Activated CD4-positive, CD25-positive, alpha-beta regulatory T cell treated with anti-CD3 and anti-CD28 coated beads, Interleukin-2, amount 50 U/mL, for 72 hours (primary cell): ENCODE measurements at places on chromosomes 4 and X.

- no peak for DNase-seq
These were observed 263.8 kb downstream of the NKX6-1 start for GRCh38 chr4:84235126-84235944.

- DNase-seq, result no peak
These were observed 208.4 kb upstream of the TRAM1L1 start for GRCh38 chr4:117293784-117294183.

- DNase-seq, result no peak
These were observed 28.3 kb upstream of the UXT start for GRCh38 chrX:47687263-47687662.

DNA sequence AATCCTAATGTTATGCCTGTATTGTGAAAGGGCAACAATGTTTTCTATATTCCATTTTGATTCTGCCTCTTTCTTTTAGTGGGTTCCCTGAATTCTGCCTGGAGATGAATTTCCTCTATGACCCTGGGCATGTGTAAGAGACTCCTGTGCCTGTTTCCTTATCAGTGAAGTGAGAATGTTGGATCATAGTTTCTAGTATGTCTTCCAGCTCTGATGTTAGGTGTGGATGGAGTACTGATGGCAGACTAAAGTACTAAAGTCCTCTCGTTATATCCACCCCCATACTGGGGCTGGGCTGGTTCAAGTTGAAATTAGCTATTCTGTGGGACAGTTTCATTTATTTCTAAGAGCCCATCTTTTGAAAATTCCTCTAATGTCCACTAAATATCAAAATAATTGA, 29.6 kb downstream of the PLAC1 start:
- DNase-seq, result no peak

GRCh38 chr4:26418107-26418506, 72.2 kb downstream of the CCKAR start:
- no peak for DNase-seq

- no peak for DNase-seq
These were observed 55.4 kb downstream of the C4orf51 start for GRCh38 chr4:145735347-145735675.

GRCh38 chrX:38165023-38165422, 55.6 kb downstream of the SRPX start:
- no peak for DNase-seq

DNA sequence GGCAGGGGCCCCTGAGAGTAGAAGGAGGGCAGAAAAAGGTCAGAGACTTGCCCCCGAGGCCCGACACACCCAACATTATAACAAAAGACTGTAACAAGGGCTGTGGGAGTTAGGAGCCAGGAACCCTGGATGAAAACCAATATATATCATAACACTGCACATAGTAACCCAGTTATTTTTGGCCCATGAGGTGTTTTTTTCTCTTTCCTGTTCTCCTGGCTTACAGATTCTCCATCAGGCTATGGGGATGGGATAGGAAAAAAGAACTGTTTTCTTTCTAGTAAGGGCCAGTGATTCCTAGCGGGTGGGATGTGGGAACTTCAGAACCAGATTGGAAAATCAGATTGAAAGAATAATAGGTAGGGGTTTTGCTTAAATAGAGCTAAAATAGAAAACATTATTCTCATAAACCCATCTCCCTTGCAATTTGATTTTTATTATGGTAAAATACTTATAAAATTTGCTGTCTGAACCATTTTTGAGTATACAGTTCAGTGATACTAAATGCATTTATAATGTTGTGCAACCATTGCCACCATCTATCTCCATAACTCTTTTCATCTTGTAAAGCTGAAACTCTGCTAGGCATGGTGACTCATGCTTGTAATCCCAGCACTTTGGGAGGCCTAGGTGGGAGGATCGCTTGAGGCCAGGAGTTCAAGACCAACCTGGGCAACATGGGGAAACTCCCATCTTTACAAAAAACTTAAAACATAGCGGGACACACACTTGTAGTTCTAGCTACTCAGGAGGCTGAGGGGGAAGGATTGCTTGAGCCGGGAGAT, 33.5 kb downstream of the SNX25 start:
- no peak for DNase-seq

GRCh38 chr4:4555916-4556315, 14.1 kb upstream of the STX18 start:
- no peak for DNase-seq

DNA sequence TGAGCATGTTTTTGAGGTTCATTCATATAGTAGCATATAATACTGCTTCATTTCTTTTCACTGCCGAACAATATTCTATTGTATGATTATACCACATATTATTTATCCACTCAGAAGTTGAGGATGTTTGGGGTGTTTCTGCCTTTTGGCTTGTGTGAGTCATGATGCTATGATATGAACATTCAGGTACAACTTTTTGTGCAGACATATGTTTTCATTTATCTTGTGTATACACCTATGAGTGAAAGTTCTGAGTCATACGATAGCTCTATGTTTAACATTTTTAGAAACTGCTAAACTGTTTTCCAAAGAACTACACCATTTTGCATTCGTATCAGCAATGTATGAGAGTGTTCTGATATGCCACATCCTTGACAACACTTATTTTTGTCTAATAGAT, 57.7 kb downstream of the SHROOM4 start:
- DNase-seq, result no peak

DNA sequence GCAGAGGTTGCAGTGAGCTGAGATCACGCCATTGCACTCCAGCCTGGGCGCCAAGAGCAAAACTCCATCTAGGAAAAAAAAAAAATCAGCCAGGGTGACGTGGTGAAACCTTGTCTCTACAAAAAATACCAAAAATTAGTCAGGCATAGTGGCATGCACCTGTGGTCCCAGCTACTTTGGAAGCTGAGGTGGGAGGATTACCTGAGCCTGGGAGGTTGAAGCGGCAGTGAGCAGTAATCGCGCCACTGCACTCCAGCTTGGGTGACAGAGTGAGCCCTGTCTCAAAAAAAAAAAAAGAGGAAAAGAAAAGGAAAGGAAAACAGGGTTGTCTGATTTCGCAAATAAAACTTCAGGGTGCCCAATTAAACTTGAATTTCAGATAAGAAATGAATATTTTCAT, 106.1 kb downstream of the RBM47 start:
- no peak for DNase-seq

DNA sequence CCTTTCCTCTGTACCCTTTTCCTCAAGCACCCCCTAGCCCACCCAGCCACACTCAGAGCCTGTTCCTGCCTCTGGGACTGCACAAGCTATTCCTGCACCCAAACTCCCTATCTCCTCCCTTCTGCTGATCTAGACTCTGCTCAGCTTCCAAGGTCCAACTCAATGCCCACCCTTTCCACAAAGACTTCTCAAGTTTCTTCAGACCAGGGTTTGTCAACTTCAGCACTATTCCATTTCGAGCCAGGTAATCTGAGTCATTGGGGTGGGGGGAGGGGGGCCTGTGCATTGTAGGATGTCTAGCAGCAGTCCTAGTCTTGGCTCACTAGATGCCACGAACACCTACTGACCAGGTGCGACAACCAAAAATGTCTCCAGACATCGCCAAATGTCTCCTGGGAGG, 37.3 kb downstream of the PHKA2 start:
- DNase-seq, result no peak

- DNase-seq, result no peak
These were observed 118.0 kb upstream of the RPL34 start for GRCh38 chr4:108502356-108502755.

DNA sequence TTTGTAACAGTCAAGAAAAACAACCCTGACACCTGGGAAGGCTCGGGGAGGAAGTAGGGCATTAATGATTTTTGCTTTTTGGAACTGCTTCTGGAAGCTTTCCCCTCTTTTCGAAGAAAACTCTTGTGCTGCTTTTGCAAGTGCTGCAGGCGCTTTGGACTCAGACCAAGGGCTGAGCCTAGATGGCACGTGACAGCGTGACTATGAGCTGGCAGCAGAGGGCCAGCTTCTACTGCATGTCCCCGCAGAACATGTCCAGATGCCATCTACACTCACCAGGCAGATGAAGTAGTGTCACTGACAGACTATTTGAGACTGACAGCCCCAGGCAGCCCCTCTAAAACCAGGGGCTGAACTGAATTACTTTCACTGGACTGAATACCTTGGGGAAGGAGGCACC, 6.2 kb downstream of the NR0B1 start:
- DNase-seq, result no peak

GRCh38 chr4:85393201-85393600, 81.7 kb upstream of the ARHGAP24 start:
- DNase-seq, result no peak

GRCh38 chr4:35912174-35912573, 332.1 kb downstream of the ARAP2 start:
- DNase-seq, result no peak

- no peak for DNase-seq
These were observed 58.2 kb downstream of the TBC1D9 start for GRCh38 chr4:140697709-140698560.

- DNase-seq, result no peak
These were observed 435.8 kb downstream of the SPRY1 start for GRCh38 chr4:123832173-123833026.

DNA sequence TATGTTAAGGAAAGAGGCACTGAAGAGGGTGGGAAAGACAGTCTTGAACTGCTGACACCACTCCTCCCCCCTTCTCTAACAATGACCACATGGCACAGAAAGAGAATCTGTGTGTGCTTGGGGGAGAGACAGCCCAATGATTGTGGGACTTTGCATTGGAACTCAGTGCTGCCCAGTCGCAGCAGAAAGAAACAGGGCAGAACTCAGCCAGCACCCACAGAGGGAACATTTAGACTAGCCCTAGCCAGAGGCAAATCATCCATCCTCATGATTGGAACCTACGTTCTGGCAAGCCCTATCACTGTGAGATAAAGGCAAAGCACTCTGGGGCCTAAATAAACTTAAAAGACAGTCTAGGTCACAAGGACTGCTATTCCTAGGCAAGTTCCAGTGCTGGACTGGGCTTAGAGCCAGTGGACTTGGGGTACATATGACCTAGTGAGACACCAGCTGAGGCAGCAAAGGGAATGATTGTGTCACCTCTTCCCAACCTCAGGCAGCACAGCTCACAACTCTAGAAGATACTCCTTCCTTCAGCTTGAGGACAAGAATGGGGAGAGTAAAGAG, 132.8 kb upstream of the S100G start:
- no peak for DNase-seq

DNA sequence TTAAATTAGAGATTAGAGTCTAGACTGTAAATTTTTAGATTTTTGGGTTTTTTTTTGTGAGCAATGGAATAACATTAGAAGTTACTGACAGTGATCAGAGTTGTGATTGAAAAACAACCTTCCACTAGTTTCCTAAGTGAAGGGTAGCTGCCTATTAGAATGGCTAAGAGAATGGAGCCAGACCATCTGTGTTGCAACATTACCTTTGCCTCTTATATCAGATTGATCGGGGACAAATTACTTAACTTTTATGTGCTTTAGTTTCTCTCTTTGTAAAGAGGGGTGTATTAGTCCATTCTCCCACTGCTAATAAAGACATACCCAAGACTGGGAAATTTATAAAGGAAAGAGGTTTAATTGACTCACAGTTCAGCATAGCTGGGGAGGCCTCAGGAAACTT, 12.5 kb upstream of the PI4K2B start:
- no peak for DNase-seq

DNA sequence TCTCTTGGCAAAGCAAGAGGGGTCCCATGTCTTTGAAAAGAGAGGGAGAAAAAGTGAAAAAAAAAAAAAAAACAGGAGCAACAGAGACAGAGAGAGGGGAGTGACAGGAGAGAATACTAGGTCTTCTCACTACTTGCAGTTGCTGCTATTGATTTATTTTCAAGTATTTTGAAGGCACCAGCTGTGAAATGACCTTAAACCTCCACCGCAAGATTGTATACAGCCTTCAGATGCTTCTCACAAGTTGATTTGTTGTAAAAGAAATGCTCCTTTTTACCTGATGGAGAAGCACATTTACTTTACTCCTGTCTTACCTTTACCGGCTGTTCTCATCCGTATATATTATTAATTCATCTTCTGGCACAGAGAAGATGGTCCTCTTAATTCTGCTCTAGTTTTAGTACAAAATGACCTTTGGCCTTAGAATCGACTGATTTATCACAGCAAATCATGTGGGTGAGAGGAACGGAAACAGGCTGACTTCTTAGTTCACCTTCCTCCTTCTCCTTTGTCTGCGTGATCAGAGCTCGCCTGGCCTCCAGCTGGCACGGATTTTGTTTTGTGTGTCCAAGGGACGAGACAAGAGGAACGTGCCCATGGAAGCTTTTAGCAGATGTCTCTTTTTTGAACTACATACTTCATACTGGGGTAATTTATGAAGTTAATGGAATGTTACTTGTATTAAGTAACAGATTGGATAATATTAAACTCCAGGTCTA, 82.4 kb upstream of the PACRGL start:
- DNase-seq, result no peak
